Type B pancreatic cell (in vitro differentiated cells): ENCODE measurements at places on chromosomes 7 and 10. TPM values are rescaled to one million over a fixed set of nuclear protein-coding genes. Genes with fewer than 3 reads are reported as not detected.
A peak's percentile ranks its signal among the peaks of the same experiment; 100 is the strongest.

The SNCG gene
- total RNA-seq, result 60.4 and 77.6 TPM in 2 replicates

DNA sequence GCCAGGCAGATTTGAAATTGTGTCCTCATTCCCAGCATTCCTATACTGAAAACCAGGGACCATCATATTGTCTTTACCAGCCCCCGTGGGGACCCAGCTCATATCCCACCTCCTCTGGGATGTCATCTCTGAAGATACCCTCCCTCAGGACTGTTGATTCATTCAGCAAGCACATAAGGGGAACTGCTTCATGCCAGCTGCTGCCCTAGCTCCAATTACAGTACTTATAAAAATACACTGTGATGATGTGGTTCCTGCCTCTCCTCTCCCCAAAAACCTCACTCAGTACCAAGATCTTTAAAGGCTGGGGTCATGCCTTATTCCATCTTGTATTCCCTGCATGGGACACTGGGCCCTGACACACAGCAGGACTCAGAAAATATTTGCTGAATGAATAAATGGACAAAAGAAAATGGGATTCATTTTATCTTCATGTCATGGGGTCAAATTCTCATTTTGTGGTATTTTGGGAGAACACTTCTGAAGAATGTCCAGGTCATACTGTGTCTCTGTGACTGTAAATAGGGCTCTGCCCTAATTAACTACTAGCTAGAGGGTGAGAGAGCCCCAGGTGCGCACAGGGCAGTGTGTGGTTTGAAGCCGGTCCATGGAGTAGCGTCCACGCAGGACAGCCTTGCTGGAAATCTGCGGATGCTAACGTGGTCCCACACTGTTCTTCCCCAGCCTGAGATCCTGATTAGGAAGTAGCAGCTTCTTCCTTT is 29.0 kb upstream of the DAGLB start:
- no peak overlapping the region for H3K4me3 ChIP-seq
- peaks cover 42% of the 10 kb centered on the region for H3K4me1 ChIP-seq
- peak overlapping the region; percentile 49 for H3K27ac ChIP-seq
- peaks cover 13% of the 10 kb centered on the region for H3K36me3 ChIP-seq
- no peak for DNase-seq
- no peaks in the 10 kb centered on the region for H3K27me3 ChIP-seq

- peaks cover 59% of the 10 kb centered on the region for H3K4me1 ChIP-seq
- no peaks in the 10 kb centered on the region for H3K36me3 ChIP-seq
These were observed 89.1 kb downstream of the EGFR start for GRCh38 chr7:55107946-55108345.

- peak overlapping the region; percentile 50 for H3K27ac ChIP-seq
- peaks cover 9% of the 10 kb centered on the region for H3K36me3 ChIP-seq
- no peaks in the 10 kb centered on the region for H3K27me3 ChIP-seq
- peaks cover 13% of the 10 kb centered on the region for H3K4me1 ChIP-seq
These were observed 338.9 kb downstream of the EXOC4 start for GRCh38 chr7:133591704-133592340.

DNA sequence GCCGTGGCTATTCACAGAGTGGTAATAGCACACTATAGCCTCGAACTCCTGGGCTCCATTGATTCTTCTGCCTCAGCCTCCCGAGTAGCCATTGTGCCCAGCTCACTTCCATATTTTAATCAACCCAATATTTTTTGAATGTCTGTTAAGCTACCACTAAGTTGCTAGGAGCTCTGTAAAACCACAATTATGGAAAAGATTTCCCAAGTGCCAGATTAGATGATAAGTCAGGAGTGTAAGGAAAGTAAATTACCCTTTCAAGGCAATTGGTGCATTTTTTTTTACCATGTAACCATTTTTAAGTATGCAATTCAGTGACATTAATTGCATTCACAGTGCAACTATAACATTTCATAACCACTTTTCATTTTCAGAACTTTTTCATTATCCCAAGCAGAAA is 87.5 kb upstream of the GATAD1 start:
- peaks cover 27% of the 10 kb centered on the region for H3K36me3 ChIP-seq
- no peaks in the 10 kb centered on the region for H3K27me3 ChIP-seq
- no peaks in the 10 kb centered on the region for H3K4me1 ChIP-seq
- no peak for DNase-seq
- no peak overlapping the region for H3K27ac ChIP-seq

The CAV2 gene
- total RNA-seq, result 12.8 and 36.0 TPM in 2 replicates

- peak within 1 kb of the TSS; percentile 93 for H3K27ac ChIP-seq
- DNase-seq, result peak; percentile 94
- H3K4me1 ChIP-seq, result peaks cover 49% of the 10 kb centered on the region
- peak within 1 kb of the TSS; percentile 98 for H3K4me3 ChIP-seq
- peaks cover 3% of the 10 kb centered on the region for H3K27me3 ChIP-seq
These were observed at the start of gene FGFR2 for GRCh38 chr10:121598263-121599249. TSS of gene FGFR2 (minus strand) at chr10:121598444. CDS start at chr10:121593817, 4,627 bp downstream.

The TMEM225B gene
- total RNA-seq, result 0.36 and 0.82 TPM in 2 replicates

GRCh38 chr7:126659124-126659523 is 593.6 kb downstream of the GRM8 start:
- no peaks in the 10 kb centered on the region for H3K27me3 ChIP-seq
- H3K36me3 ChIP-seq, result no peaks in the 10 kb centered on the region
- H3K4me3 ChIP-seq, result no peak overlapping the region

- H3K27ac ChIP-seq, result no peak overlapping the region
- no peaks in the 10 kb centered on the region for H3K36me3 ChIP-seq
- H3K4me1 ChIP-seq, result no peaks in the 10 kb centered on the region
- DNase-seq, result no peak
- peaks cover 3% of the 10 kb centered on the region for H3K27me3 ChIP-seq
These were observed 115.5 kb upstream of the GALNT17 start for GRCh38 chr7:71016401-71016800.

GRCh38 chr7:17168416-17168815 is 130.0 kb upstream of the AHR start:
- H3K36me3 ChIP-seq, result no peaks in the 10 kb centered on the region
- no peaks in the 10 kb centered on the region for H3K27me3 ChIP-seq
- H3K4me1 ChIP-seq, result no peaks in the 10 kb centered on the region
- H3K27ac ChIP-seq, result no peak overlapping the region

- no peak for DNase-seq
- no peaks in the 10 kb centered on the region for H3K4me1 ChIP-seq
- no peak overlapping the region for H3K4me3 ChIP-seq
- no peak overlapping the region for H3K27ac ChIP-seq
- H3K36me3 ChIP-seq, result no peaks in the 10 kb centered on the region
These were observed 457.9 kb upstream of the TPK1 start for GRCh38 chr7:145293754-145294153.

GRCh38 chr7:31437250-31437865 is 76.5 kb upstream of the ITPRID1 start:
- no peaks in the 10 kb centered on the region for H3K36me3 ChIP-seq
- H3K4me3 ChIP-seq, result no peak overlapping the region
- peaks cover 33% of the 10 kb centered on the region for H3K27me3 ChIP-seq
- H3K27ac ChIP-seq, result no peak overlapping the region

- no peaks in the 10 kb centered on the region for H3K27me3 ChIP-seq
- peaks cover 61% of the 10 kb centered on the region for H3K4me1 ChIP-seq
- no peak for DNase-seq
- peak overlapping the region; percentile 86 for H3K27ac ChIP-seq
- peaks cover 38% of the 10 kb centered on the region for H3K36me3 ChIP-seq
- peak overlapping the region; percentile 98 for H3K4me3 ChIP-seq
These were observed 2.9 kb downstream of the FGFR2 start for GRCh38 chr10:121595351-121595805.

The GTPBP10 gene
- total RNA-seq, result 22.7 and 22.9 TPM in 2 replicates

The CPA5 gene
- total RNA-seq, result 0.68 TPM in 1 of 2 replicates, not detected in the other

The EVX1 gene
- total RNA-seq, result 0.41 and 0.71 TPM in 2 replicates

The GPR22 gene
- not detected in 2 replicates for total RNA-seq

- no peak overlapping the region for H3K27ac ChIP-seq
- no peak overlapping the region for H3K4me3 ChIP-seq
- DNase-seq, result no peak
- H3K4me1 ChIP-seq, result no peaks in the 10 kb centered on the region
- H3K36me3 ChIP-seq, result no peaks in the 10 kb centered on the region
- H3K27me3 ChIP-seq, result peaks cover 7% of the 10 kb centered on the region
These were observed 417.7 kb upstream of the CELF2 start for GRCh38 chr10:10600004-10600403.

The CPVL gene
- total RNA-seq, result 30.2 and 44.2 TPM in 2 replicates

The SMKR1 gene
- 1.5 TPM in 1 of 2 replicates, not detected in the other for total RNA-seq

DNA sequence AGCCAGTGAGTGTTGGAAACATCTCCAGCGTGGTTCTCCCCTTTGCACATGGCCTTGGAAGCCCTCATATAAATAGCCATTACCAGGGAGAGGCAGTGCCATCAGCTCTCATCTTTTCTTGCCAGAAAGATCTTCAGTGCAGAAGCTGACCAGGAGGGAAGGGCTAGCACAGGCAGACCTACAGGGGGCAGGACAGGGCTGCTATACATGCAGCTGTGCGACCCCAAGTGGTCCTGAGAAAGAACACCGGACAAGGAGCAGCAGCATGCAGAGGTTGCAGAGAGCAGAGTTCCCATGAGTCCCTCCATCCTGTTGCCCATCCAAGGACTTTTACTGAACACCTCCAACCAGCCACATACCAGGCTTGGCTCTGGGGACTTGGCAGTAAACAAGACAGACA is 17.1 kb downstream of the GRID1 start:
- peaks cover 27% of the 10 kb centered on the region for H3K27me3 ChIP-seq
- H3K36me3 ChIP-seq, result no peaks in the 10 kb centered on the region
- no peak for DNase-seq
- no peak overlapping the region for H3K4me3 ChIP-seq
- peaks cover 9% of the 10 kb centered on the region for H3K4me1 ChIP-seq

- no peaks in the 10 kb centered on the region for H3K4me1 ChIP-seq
- no peaks in the 10 kb centered on the region for H3K36me3 ChIP-seq
- no peak for DNase-seq
- H3K4me3 ChIP-seq, result no peak overlapping the region
These were observed 97.9 kb upstream of the FZD8 start for GRCh38 chr10:35739998-35740397.

DNA sequence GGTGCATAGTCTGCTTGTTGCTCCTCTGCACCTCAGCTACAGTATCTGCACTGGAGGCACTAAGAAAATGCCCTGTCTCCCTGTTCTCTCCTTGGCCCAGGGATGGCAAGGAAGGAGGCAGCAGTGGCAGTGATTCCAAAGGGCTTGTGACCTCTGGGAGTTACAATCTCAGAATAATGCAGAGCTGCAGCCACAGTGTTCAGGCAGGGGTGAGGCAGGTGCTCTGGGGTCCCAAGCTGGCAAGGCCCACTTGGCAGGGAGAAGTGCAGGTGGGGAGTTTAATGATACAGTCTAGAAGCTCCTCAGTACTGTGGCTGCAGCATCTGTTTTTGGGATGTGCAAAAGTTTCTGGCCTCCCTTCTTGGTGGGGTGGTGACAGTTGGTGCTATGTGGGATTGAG is 456.4 kb downstream of the CCSER2 start:
- DNase-seq, result no peak

The SLC13A1 gene
- total RNA-seq, result 0.07 and 0.14 TPM in 2 replicates

DNA sequence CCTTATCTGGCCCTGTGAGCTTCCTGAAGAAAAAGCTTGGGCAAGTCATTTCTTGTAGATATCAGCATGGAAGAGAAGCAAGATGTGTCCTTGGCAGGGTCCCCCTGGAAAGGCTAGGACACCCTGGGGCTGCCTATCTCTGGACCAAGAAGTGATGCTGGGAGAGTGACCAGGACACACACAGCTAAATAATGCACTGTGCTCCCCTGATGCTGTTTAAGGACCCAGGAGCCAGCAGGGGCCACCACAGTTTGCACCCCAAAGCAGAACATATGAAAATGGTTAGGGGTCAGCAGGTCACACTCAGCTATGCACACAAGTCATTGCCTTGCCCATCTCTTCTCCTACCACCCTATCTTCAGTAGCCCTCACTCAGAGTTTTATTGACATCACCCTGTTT is 47.9 kb upstream of the GPR26 start:
- peaks cover 49% of the 10 kb centered on the region for H3K27me3 ChIP-seq
- no peaks in the 10 kb centered on the region for H3K4me1 ChIP-seq
- no peak overlapping the region for H3K27ac ChIP-seq
- no peak for DNase-seq

DNA sequence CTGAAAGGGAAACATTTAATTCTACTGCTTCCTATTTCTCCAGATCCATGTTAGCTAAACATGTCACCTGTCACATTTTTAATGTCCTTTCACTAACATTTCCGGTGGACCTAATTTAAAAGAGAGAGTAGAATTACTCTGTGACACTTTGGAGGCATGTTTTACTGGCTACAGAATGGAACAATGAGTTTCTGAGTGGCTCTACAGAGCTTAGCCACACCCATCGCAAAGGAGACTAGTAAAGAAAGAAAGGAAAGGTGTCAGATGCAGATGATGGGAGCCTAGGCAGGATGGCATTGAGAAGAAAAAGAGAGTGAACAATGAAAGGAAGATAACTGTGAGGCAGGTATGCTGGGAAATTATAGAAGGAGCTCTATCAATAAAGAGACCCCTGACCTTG is 35.9 kb downstream of the NDUFB2 start:
- H3K36me3 ChIP-seq, result peaks cover 17% of the 10 kb centered on the region
- DNase-seq, result no peak
- no peak overlapping the region for H3K4me3 ChIP-seq
- no peak overlapping the region for H3K27ac ChIP-seq

- DNase-seq, result no peak
- H3K36me3 ChIP-seq, result no peaks in the 10 kb centered on the region
- no peak overlapping the region for H3K27ac ChIP-seq
- H3K4me3 ChIP-seq, result no peak overlapping the region
- H3K4me1 ChIP-seq, result peaks cover 20% of the 10 kb centered on the region
These were observed 46.7 kb downstream of the AFAP1L2 start for GRCh38 chr10:114357515-114357996.

The SFTPA1 gene
- total RNA-seq, result 0.22 and 5.9 TPM in 2 replicates

The VAX1 gene
- total RNA-seq, result 0.58 TPM in 1 of 2 replicates, not detected in the other

- no peak for DNase-seq
- no peaks in the 10 kb centered on the region for H3K4me1 ChIP-seq
- H3K27me3 ChIP-seq, result peaks cover 33% of the 10 kb centered on the region
- H3K36me3 ChIP-seq, result no peaks in the 10 kb centered on the region
- no peak overlapping the region for H3K27ac ChIP-seq
- H3K4me3 ChIP-seq, result no peak overlapping the region
These were observed 21.4 kb downstream of the C10orf120 start for GRCh38 chr10:122678266-122678665.

The ZNF853 gene
- total RNA-seq, result 5.0 and 9.2 TPM in 2 replicates

DNA sequence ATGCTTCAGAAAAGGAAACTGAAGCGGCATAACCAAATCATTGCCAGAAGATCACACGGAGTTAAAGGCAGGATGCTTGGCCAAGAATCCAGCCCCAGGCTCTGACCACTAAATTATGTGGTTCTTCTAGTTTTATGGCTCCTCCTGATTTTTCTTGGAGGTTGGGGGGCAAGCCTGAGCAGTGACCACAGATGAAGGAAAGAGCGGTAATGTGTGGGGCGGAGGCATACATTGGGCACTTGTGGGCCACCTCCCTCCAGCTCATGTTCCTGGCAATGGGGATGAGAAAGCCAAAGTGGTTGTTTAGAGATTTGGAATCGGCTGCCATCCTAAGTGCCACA is 3.2 kb downstream of the TRPV6 start:
- H3K36me3 ChIP-seq, result no peaks in the 10 kb centered on the region
- peaks cover 3% of the 10 kb centered on the region for H3K4me1 ChIP-seq
- no peak for DNase-seq

- no peaks in the 10 kb centered on the region for H3K27me3 ChIP-seq
- DNase-seq, result no peak
- no peaks in the 10 kb centered on the region for H3K4me1 ChIP-seq
These were observed 34.0 kb downstream of the CDK6 start for GRCh38 chr7:92802406-92802805.

DNA sequence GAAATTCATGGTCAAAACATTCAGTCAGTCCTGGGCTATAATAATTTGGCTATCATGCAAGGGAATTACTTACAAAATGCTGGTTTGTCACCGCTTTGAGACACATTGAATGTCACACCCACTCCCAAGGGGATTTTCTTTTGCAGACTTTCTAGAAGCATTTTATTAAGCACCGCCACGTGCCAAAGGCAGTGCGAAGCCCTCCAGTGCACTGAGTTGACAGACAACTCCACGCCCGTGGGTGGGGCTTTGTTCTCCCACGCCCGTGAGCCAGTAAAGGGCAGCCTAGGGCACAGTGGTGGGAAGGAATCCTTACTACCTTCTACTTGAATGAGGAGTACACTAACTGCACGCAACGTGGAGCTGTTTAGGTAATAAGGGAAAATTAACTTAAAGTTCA is 515.8 kb downstream of the KCNMA1 start:
- peaks cover 21% of the 10 kb centered on the region for H3K27me3 ChIP-seq
- H3K36me3 ChIP-seq, result no peaks in the 10 kb centered on the region
